ENCODE measurements at places on chromosomes 12 and 14. TPM values are rescaled to one million over a fixed set of nuclear protein-coding genes. Genes with fewer than 3 reads are reported as not detected.
A peak's percentile ranks its signal among the peaks of the same experiment; 100 is the strongest.

DNA sequence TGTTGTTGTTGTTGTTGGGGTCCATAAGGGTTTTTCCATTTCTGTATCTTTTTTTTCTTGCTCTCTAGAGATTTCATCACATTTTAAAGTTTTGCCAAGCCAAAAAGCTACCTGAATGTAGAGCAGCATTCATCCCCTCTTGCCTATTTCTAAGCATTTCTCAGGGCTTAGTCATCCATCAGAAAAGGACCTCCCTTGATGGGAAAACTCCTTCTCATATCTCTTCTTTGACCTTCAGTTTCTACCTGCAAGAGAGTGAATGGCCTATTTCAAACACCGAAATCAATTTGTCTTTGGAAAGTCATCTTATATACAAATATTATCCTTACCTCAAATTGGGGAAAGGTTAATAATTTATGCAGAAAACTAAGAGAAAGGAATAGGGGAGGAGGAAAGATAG, 4.5 kb downstream of the MYBPC1 start:
- no peaks in the 10 kb centered on the region for H3K4me1 ChIP-seq
- H3K27ac ChIP-seq = no peak overlapping the region
- no peaks in the 10 kb centered on the region for H3K27me3 ChIP-seq
- H3K36me3 ChIP-seq = no peaks in the 10 kb centered on the region
- H3K4me3 ChIP-seq = no peak overlapping the region
- no peak for DNase-seq

Gene ANKRD33
- polyA plus RNA-seq = not detected

DNA sequence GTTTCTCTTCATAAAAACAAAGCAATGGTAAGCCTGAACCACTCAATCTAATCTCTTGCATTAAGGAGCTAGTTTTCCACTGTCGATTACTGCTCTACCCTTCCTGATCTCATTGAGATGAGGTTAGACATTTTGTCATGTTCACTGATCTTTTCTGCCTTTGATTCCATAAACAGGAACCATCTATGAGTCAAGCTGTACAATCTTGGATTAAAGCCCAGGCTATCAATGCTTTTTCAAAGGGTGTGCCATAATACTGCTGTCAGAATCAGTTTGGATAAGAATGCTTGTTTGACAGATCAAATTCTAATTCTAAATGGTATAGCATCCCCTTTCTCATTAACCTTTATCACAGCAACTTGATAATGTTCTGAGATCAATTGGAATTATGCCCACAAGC, 16.1 kb downstream of the GRIP1 start:
- H3K4me3 ChIP-seq = no peak overlapping the region
- H3K36me3 ChIP-seq = no peaks in the 10 kb centered on the region
- no peak for DNase-seq
- no peaks in the 10 kb centered on the region for H3K27me3 ChIP-seq
- no peak overlapping the region for H3K27ac ChIP-seq

Gene C14orf93
- polyA plus RNA-seq = 7.9 TPM

DNA sequence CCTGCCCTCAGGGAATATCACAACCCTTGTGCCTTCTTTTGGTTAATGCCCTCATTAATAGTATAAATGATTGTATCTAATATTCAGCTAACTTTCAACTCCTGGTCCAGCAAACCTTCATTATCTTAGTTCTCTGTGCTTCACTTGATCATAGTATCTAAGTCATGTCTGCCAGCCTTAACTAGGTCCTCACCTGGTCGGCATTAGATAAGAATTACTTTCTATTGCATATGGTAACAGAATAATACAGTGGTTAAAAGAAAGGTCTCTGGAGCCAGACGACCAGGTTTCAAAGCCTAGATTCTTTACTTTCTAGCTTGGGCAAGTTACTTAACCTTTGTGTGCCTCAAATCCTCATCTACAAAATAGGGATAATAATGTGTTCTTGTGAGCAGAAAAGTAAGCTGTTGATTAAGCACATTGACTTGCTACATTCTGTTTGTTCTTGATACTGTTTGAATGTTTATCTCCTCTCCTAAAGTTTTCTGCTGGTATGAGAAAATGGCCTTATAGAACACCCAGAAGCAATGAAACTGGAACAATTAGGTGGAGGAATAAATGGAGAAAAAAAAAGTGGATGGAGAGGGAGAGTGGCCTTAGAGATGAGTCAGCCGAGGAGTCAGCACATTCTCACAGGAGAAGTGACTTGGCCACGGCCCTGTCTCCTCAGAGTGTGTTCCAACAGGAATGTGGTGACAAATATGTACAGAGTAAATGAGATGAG, 176.1 kb downstream of the SLC25A21 start:
- H3K4me3 ChIP-seq = no peak overlapping the region
- no peak for DNase-seq
- H3K4me1 ChIP-seq = no peaks in the 10 kb centered on the region
- no peaks in the 10 kb centered on the region for H3K27me3 ChIP-seq
- no peak overlapping the region for H3K27ac ChIP-seq

Gene KRT6A
- not detected for polyA plus RNA-seq

DNA sequence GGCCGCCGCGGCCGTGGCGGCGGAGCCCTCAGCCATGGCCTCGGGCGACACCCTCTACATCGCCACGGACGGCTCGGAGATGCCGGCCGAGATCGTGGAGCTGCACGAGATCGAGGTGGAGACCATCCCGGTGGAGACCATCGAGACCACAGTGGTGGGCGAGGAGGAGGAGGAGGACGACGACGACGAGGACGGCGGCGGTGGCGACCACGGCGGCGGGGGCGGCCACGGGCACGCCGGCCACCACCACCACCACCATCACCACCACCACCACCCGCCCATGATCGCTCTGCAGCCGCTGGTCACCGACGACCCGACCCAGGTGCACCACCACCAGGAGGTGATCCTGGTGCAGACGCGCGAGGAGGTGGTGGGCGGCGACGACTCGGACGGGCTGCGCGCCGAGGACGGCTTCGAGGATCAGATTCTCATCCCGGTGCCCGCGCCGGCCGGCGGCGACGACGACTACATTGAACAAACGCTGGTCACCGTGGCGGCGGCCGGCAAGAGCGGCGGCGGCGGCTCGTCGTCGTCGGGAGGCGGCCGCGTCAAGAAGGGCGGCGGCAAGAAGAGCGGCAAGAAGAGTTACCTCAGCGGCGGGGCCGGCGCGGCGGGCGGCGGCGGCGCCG, 381 bp downstream of the YY1 start:
- H3K36me3 ChIP-seq = no peaks in the 10 kb centered on the region
- H3K27ac ChIP-seq = peak overlapping the region; percentile 74
- peak overlapping the region; percentile 95 for H3K4me3 ChIP-seq
- H3K4me1 ChIP-seq = no peaks in the 10 kb centered on the region

DNA sequence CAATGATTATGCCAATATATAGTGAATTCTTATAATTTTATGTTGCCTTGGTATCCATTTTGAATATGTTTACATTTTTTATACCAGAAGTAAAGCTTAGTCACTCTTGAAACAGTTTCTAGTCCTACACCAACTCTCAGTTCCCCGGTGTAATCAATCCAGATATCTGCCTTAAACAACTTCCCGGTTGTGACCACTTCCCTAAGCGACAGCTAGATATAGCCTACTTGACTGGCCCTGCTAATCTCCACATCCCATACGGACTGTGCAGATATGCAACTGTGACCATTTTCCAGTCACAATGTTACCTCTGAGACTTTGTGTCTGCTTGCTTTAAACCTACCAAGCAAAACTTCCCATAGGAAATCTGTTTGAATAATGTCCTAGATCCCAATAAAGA, 1551.5 kb upstream of the SEL1L start:
- H3K27ac ChIP-seq = no peak overlapping the region
- no peaks in the 10 kb centered on the region for H3K36me3 ChIP-seq
- H3K4me3 ChIP-seq = no peak overlapping the region
- no peaks in the 10 kb centered on the region for H3K27me3 ChIP-seq

GRCh38 chr14:97116546-97116945, 319.4 kb downstream of the VRK1 start:
- no peak overlapping the region for H3K4me3 ChIP-seq
- no peak overlapping the region for H3K27ac ChIP-seq
- no peaks in the 10 kb centered on the region for H3K36me3 ChIP-seq
- H3K27me3 ChIP-seq = no peaks in the 10 kb centered on the region
- DNase-seq = no peak

DNA sequence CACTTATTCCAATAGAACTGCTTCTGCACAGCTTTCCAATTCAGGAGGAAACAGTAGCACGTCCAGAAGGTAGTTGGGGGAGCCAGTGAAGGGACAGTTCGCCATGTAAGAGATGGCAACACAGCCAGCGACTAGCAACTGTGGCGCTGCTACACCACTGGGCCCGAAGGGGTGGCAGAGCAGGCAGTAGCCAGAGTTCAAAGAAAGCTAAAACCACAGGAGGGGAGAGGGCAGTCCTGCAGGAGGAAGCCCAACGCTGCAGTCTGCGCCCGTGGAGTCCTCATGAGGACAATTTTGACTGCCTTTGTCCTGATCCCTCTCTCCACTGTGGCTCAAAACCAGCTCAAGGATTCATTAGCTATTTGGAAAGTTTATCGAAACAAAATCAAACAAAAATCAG, 591.2 kb downstream of the VRK1 start:
- H3K4me3 ChIP-seq = no peak overlapping the region
- no peak overlapping the region for H3K27ac ChIP-seq
- no peaks in the 10 kb centered on the region for H3K27me3 ChIP-seq
- DNase-seq = no peak

GRCh38 chr12:20596061-20596460, 99.1 kb upstream of the SLCO1C1 start:
- no peak for DNase-seq
- no peaks in the 10 kb centered on the region for H3K4me1 ChIP-seq
- no peaks in the 10 kb centered on the region for H3K27me3 ChIP-seq

GRCh38 chr12:114414866-114415524, 9.1 kb upstream of the TBX5 start:
- no peaks in the 10 kb centered on the region for H3K4me1 ChIP-seq
- no peak overlapping the region for H3K4me3 ChIP-seq
- no peak overlapping the region for H3K27ac ChIP-seq
- peaks cover 9% of the 10 kb centered on the region for H3K27me3 ChIP-seq

Gene DLK1
- polyA plus RNA-seq = not detected

GRCh38 chr12:106903241-106903945, 52.3 kb upstream of the TMEM263 start:
- no peaks in the 10 kb centered on the region for H3K27me3 ChIP-seq
- H3K4me3 ChIP-seq = 0 out of 2 replicates have a peak overlapping the region, but pooled peaks have one; percentile 5
- no peak for DNase-seq

Gene ACVR1B
- not detected for polyA plus RNA-seq

DNA sequence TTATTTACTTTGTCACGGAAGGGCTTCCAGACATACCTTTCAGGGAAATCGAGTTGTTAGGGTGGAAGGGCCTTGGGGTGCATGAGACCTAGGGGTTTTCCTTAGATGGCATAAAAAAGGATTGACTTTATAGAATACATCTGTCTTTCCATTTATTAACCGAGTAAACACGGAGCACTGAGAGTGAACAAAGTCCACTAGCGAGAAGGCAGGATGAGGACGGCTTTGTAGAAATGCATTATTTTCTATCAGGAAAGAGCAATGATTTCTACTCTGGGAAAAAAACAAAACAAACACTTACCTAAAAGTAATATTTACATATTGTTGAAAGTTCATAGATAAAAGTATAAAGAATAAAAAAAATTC, 91.8 kb downstream of the RCOR1 start:
- H3K4me3 ChIP-seq = no peak overlapping the region
- H3K27ac ChIP-seq = no peak overlapping the region
- H3K4me1 ChIP-seq = no peaks in the 10 kb centered on the region
- H3K27me3 ChIP-seq = no peaks in the 10 kb centered on the region

Gene WSCD2
- not detected for polyA plus RNA-seq

Gene CLEC4A
- polyA plus RNA-seq = 0.79 TPM

GRCh38 chr14:70022771-70023445, 143.7 kb downstream of the SMOC1 start:
- no peak overlapping the region for H3K4me3 ChIP-seq
- no peaks in the 10 kb centered on the region for H3K36me3 ChIP-seq
- peaks cover 15% of the 10 kb centered on the region for H3K4me1 ChIP-seq
- no peak overlapping the region for H3K27ac ChIP-seq

DNA sequence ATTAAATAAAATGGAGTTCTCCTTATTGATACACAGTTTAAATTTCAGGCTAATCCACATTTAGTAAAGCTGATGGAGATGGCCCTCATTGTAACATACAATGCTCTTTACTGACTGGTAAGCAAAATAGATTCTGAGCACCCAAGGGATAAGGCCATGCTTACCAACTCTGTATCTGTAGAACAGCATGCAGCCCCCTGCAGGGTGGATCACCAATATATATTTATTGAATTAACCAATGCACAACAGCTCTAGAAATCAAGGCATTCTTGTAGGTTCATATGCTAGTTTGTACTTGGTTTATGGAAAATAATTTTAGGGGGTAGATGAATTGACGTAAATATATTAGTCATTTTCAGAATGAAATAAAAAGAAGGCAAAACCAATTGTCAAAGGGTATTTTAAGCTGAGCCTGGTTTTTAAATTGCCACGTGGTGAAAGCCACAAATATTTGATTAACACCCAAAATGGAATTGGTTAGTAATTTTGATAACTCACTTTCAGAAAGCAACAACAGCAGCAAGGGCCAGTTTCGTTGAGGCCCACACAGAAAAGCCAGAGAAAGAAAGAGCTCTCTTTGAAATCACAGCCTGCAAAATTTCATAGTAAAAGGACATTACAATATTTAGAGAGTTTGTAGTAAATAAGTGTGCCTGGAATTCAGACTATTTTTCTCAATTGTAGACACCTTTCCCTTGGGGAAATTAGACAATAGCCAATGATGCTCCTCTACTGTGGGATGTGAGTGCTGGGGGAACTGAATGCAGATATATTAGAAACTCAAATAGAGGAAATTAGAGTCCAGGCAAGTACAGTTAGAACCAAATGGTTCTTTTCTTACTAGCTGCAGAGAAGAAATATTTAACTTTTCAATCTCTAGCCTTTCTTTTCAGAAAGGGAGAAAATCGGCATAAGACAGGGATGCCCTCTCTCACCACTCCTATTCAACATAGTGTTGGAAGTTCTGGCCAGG, 216.2 kb upstream of the ABCD2 start:
- H3K4me1 ChIP-seq = no peaks in the 10 kb centered on the region
- H3K36me3 ChIP-seq = no peaks in the 10 kb centered on the region
- H3K27ac ChIP-seq = no peak overlapping the region
- peak; percentile 19 for DNase-seq
- H3K27me3 ChIP-seq = no peaks in the 10 kb centered on the region

GRCh38 chr14:55803873-55804553, 224.0 kb downstream of the KTN1 start:
- DNase-seq = no peak
- H3K27me3 ChIP-seq = no peaks in the 10 kb centered on the region
- no peak overlapping the region for H3K4me3 ChIP-seq
- H3K4me1 ChIP-seq = no peaks in the 10 kb centered on the region
- no peaks in the 10 kb centered on the region for H3K36me3 ChIP-seq

DNA sequence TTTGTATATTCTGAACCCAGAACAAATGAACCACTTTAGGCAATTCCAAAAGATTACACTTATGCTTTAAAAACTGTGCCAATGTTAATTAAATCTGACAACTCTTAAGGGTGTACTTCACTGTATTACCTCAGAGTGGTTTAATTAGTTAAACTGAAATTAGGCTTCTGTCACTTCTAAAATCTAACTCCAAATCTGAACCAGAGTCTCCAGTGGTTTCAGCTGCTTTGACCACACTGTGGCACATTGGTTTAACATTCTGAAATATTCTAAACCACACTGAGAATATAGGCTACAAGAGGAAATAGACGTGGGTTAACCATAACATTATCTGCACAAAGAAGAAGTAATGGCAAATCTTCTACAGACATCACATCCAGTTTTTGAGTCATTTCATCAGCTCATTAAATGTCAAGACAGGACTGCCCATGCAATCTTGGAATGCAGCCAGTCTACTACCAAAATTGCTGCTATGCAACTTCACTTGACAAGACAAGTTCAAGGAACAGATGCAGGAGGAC, 94.8 kb downstream of the LRP6 start:
- H3K27me3 ChIP-seq = no peaks in the 10 kb centered on the region
- H3K4me1 ChIP-seq = peaks cover 15% of the 10 kb centered on the region
- no peak overlapping the region for H3K27ac ChIP-seq
- no peak overlapping the region for H3K4me3 ChIP-seq
- peak; percentile 90 for DNase-seq
- no peaks in the 10 kb centered on the region for H3K36me3 ChIP-seq
